Inflammatory macrophage treated with lipopolysaccharide for 4 hours (primary cell): ENCODE measurements at places on chromosomes 2 and 18.
A peak's percentile ranks its signal among the peaks of the same experiment; 100 is the strongest.

GRCh38 chr2:152391318-152391717 lies 56.3 kb downstream of the FMNL2 start:
- DNase-seq = no peak

DNA sequence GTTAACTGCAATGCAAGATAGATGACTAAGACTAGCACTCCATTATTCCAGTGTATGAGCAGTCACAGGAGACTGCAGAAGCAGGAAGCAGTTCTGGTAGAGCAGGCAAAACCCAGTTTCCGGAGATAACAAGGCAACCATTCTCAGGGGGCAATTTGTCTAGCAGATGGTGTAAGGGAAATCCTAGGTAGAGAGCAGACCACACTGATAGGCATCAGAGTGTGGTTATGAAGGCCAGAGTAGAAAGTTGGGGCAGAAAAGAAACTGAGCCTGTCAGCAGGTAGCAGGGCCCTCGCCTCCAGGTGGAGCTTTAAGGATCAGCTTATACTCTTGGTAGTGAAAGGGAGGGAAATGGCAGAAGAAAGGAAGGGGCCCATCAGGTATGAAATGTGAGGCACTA lies 164.4 kb downstream of the PDE11A start:
- DNase-seq = no peak

DNA sequence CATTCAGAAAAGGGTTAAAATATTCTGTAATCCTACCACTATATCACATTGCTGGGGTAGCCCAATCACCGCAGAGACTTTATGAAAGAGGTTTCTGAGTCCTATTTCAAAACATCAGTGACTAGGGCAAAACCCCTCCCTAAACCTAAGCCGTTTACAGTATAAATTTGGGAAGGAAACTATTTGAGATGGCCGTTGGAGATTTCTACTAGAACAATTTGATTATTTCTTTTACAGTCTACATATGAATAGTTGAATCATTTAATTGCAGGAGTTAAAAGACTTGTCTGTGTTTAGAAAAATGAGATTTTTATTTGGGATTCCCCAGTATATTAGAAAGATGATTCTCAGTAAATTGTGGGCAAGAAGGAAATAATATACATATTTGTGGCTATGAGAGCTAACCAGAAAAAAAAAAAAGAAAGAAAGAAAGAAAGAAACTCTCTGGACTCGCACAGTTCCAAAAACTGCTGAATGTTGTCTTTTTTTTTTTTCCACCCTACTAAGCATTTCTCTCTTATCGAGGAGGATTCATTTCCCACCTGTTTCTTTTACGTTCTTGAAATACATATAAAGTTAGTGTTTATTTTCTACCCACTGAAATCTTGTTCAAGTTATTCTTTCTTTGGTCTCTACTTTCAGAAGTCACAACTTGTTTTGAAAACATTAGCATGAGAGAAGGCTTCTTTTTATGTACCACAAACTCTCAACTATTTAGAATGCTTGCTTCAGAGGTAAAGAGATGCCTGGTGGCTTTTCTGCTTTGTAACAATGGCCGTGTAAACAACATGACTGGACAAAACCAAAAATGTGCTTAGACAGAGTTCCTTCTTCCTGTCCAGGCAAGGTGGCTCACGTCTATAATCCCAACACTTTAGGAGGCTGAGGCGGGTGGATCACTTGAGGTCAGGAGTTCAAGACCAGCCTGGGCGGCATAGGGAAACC lies 65.9 kb downstream of the BCL2 start:
- peak; percentile 87 for DNase-seq

DNA sequence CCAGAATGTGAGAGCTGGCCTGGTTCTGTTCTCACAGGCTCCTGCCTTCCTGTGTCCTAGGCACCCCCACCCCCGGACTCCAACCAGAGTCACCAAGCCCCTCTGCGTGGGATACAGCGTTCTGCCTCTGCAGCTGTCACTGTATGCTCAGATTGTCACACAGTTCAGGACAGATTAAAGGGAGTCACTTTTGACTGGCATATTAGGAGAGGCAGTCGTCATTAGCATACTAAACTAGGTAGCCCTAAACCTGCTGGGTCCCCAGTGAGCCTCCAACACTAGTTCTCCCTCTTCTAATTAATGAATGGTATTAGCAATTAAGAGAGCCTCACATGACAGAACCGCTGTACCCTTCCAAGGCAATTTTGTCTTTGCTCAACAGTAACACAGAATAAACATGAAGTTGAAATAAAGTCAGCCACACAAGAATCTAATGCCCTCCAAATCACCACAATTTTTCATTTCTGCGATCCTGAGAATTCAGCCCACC lies 340.2 kb downstream of the CMPK2 start:
- no peak for DNase-seq

GRCh38 chr2:39665811-39666490 lies at the start of gene TMEM178A:
Gene TMEM178A, plus strand, starts transcription at chr2:39665917. Its CDS starts 58 bp downstream, at chr2:39665975.
- no peak for DNase-seq

- no peak for DNase-seq
Measured at GRCh38 chr2:170779304-170779703, 9.1 kb downstream of the ERICH2 start.

DNA sequence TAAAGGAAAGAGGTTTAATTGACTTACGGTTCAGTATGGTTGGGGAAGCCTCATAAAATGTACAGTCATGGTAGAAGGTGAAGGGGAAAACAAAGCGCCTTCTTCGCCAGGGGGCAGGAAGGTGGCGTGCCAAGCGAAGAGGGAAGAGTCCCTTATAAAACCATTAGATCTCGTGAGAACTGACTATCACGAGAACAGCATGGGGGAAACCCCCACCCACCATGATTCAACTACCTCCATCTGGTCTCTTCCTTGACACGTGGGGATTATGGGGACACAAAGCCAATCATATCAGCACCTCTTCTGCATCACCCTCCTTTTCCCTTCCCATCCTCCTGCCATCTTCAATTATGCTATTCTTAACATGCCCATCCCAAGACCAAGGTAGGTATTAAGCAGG lies 29.9 kb upstream of the TANK start:
- DNase-seq = no peak

DNA sequence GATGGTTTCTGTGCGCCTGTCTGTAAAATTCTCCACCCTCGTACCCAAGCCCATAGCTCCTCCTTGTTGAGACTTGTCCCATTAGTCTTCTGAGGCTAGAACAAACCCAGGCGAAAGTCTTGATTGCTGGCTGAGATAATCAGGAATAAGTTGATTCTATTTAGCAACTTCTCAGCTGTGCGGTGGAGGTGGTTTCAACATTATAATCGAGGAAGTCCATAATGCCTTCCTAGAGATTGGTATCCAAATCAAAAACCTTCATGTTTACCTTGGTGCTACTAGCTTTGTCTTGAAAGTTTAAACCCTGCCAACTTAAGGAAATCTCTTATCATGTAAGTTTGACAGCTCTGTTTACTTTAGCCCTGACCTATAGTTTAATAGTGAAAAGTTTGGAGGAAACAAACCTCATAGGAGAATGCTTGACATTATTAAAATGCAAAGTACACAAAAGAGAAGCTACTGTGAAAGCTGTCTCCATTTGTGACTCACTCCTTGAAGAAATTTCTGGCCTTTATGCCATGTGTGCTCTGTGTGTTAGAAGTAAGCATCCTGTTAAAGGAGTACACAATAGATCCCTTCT lies 36.6 kb upstream of the DSC1 start:
- DNase-seq = peak; percentile 47
